ENCODE measurements at places on chromosomes 7 and 10.

DNA sequence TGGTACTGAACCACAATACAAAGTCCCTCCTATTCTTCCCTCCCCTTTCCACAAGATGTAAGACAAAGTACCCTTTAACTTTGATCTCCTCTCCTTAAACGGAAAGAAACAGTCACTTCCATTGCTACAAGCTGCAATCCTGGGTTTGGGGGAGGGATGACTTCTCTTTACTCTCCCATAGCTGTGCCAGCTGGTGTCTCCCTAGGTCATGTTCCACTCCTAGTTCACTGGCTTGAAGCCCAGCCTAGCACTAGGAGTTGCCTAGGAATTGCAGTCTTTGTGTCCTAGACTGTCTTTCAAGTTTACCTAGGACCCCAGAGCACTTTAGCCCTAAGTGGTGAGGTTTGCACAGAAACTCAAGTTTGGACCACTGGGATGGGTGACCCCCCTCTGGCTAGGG, 311.1 kb downstream of the HPSE2 start:
- no peak for DNase-seq

DNA sequence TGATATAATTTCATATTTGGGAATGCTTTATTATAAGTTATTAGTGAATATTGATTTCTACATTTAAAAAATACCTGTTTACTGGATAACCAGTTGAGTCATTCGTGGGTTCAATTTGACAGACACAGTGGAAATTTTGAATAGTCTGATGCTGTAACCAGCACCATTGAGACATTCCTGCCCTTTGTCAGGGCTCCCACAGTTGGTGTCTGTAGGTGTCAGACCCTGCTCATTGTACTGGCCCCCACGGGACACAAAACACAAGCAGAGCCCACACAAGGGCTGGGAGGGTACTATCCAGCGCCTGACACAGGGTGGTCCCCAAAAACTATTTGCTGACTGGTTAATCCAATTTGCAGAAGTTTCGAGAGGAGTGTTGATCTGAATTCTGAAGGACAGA, 35.9 kb downstream of the EEPD1 start:
- DNase-seq = no peak

- DNase-seq = no peak
These were observed 51.0 kb downstream of the PTTG1IP2 start for GRCh38 chr7:90520484-90520883.

DNA sequence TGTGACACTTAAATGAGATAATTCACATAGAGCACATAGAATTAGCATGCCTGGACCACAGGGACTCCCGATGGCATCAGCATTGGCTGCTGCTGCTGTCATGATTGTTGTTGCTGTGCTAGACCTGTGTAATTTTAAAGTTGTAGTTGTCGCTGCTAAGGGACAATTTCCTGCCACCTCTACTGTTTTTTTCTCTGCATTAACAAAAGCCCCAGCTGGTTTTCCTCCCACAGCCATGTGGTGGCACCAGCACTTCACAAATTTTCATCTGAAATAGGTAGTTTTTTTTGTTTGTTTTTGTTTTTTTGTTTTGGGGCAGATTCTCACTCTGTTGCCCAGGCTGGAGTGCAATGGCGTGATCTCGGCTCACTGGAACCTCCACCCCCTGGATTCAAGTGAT, 25.4 kb upstream of the PRXL2A start:
- DNase-seq = no peak

DNA sequence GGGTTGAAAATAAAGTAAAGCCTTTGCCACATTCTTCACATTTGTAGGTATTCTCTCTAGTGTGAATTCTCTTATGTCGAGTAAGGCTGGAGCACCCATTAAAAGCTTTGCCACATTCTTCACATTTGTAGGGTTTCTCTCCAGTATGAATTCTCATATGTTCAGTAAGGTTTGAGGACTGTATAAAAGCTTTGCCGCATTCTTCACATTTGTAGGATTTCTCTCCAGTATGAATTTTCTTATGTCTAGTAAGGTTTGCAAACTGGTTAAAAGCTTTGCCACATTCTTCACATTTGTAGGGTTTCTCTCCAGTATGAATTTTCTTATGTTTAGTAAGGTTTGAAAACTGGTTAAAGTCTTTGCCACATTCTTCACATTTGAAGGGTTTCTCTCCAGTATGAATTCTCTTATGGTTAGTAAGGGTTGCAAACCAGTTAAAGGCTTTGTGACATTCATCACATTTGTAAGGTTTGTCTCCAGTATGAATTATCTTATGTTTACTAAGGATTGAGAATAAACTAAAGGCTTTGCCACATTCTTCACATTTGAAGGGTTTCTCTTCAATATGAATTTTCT, 41.4 kb downstream of the ZNF680 start:
- no peak for DNase-seq

DNA sequence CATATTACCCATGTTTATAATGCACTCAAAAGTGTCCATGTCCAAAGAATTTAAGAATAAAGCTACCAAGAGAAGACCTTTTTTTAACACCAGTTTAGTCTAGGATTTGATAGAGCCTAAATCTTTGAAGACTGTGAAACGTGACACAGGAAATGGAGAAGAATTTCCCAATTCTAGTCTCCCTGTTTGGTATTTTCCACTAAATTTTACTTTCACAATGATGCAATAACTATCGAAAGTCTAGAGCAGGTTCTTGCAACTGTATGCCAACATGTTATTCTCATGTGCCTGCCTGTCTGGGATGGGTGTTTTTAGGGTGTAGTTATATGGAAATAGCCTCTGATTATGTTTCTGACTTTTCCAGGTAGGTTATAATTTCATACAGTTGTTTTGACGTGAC, 6.9 kb upstream of the MXI1 start:
- no peak for DNase-seq

- no peak for DNase-seq
These were observed 20.9 kb downstream of the MORN4 start for GRCh38 chr10:97612386-97612785.

DNA sequence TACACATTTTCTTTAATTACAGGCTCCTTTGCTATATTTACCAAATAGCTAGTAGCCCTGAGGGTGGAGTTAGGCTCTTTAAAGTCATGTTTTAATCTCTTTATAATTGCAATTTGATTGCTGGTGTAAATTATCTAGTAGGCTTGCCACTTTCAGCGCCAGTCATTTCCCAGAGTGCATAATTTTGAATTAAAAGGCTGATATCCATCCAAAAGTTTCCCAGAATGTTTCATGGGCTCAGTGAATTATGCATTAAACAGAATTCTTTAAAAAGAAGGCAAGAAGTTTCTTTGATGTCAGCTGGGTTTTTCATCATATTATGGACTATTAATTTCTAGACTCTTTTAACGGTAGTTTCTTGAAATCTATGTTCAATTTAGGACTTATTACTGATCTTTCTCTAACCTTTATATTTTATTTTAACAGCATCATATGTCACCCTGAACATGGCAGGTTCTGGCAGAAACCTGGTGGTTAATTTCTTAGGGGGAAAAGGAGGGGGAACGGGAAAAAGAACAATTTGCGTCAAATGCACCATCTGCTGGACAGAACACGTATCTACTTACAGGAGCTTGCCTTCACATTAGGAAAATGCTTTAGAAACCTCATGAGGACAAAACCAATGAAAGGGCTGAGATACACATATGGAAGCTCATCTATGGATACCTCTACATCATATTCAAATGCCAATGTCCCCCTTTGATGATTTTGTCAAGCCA, 171.1 kb downstream of the GRM3 start:
- DNase-seq = no peak

- no peak for DNase-seq
These were observed 12.4 kb upstream of the OR2A5 start for GRCh38 chr7:144036302-144036885.

GRCh38 chr10:76405922-76406321, 974.5 kb downstream of the LRMDA start:
- DNase-seq = no peak

GRCh38 chr7:69334701-69335100, 263.6 kb upstream of the AUTS2 start:
- no peak for DNase-seq

GRCh38 chr10:87054373-87055295, 34.5 kb downstream of the FAM25A start:
- no peak for DNase-seq

GRCh38 chr7:18702071-18702829, 206.7 kb downstream of the HDAC9 start:
- no peak for DNase-seq

- DNase-seq = no peak
These were observed 33.6 kb downstream of the ZEB1 start for GRCh38 chr10:31352436-31353226.

- DNase-seq = no peak
These were observed 351.9 kb upstream of the NPVF start for GRCh38 chr7:25580141-25580540.

DNA sequence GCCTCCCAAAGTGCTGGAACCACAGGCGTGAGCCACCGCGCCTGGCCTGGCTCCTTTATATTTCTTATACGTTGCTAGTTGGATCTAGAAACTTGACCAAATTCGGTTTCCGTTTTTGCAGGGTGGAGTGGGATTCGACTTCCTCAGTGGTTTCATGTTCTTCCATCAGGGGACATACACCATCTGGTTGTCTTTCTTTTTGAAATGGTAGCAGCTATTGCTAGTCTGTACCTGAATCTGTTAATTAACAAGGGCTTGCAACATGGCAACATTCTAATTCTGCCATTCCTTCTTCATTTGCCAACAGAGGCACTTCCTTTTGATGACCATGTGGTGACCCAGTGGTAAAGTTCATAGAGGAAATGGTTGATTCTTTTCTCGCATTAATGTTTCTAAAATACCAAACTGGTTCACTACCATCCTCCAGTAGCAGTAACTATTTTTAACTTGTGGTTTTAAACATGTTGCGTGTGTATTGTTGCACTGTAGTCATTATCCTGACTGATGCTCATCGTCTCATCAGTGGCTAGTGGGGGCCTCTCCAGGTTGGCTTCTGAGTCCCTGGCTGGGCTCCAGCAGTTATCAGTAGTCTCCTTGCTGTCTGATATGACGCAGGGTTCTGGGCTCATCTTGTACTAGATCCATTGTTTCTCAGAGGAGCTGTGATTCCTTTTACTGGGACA, 159.2 kb downstream of the RGS10 start:
- no peak for DNase-seq

DNA sequence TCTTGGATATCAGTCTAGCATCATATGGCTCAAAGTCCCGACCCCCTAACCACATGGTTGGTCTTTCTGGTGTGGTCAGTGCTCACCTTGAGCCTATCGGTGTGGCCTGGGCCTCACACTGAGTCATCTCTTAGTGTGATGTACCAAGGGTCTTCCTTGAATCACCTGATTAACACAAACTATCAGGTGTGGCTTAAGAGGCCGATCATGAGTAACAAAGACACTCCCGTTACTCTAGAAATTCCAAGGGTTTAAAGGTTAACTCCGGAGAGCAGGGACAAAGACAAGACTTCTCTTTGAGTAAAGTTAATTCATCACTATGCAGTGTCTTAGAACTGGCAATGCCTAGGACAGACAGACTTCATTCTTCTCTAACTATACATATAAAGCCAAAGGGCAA, 52.3 kb upstream of the ARMC3 start:
- DNase-seq = no peak

DNA sequence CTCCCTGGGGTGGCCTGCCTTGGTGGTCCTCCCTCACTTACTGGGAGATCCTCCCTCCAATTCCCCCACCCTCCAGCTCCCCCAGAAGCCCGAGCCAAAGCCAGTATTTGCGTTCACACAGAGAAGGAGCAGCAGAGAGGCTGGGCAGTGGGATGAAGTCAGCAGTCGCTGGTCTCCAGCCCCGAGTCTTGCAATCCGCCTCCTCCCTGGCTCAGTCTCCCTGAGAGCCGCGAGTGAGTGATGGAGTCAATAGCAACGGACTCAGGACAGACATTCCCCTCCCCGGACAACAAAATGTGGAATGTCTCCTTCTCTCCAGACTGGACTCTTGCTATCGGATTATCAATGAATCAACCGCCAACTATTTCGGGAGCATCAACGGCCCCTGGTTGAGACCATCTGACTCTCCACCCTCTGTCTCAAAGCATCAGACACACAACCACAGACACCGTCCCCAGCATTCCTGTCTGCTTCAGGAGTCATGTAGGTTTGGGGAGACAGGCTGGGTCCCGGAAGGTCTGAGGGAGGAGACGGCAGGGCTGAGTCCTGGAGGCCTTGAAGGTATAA, 178.4 kb downstream of the SH3PXD2A start:
- DNase-seq = peak; percentile 92

GRCh38 chr7:47741984-47742383, 160.1 kb upstream of the TNS3 start:
- DNase-seq = no peak

DNA sequence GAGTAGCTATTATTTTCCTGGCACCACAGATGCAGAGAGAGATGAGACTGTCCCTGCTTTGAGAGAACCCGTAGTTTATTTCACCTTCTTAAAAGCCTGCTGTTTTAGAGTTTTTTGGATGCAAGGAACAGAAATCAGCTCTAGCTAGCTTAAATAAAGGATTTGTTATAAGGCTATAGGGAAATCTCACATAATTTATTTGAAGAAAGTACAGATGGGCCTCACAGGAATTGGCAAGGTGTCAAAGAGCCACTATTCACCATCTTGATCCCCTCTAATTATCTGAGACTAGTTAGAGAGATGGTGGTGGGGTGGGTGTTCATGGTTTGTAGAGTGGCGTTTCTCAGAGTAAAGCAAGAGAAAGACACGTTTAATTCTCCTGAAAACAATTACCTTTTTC, 7.3 kb downstream of the KMT2E start:
- DNase-seq = no peak

- no peak for DNase-seq
These were observed 105.0 kb downstream of the FAM53B start for GRCh38 chr10:124639206-124639605.

DNA sequence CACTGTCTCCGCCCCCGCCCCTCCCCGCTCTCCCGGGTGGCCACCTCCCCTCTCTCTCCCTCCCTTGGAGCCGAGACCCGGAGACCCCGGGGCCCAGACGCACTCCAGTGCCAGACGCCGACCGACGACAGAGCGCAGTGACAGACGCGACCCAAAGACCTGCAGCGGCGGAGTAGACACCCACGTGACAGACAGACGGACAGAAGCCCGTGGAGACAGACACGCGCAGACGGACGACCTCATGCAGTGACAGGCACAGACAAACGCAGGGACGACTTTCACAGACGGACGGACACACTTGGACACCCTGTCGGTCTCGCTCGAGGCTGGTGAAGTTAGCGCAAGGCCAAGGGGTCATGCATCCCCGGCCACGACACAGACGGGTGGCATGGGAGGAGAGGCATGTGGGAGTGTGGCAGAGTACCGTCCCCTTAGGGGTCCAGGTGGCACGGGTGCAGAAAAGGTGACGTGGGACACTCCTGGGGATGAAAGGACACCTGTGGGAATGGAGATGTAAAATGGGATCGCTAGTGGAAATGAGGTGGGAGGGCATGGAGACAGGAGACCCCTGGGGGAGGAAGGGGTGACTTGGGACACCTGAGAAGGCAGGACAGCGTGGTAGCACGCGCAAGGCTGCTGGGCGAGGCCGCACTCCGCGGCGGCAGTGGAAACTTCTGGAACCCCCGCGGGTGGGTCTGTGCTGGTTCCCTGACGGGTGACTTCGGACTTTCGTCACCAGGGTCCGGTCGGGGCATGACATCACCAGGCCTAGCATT, 456 bp upstream of the ACHE start:
- DNase-seq = no peak

DNA sequence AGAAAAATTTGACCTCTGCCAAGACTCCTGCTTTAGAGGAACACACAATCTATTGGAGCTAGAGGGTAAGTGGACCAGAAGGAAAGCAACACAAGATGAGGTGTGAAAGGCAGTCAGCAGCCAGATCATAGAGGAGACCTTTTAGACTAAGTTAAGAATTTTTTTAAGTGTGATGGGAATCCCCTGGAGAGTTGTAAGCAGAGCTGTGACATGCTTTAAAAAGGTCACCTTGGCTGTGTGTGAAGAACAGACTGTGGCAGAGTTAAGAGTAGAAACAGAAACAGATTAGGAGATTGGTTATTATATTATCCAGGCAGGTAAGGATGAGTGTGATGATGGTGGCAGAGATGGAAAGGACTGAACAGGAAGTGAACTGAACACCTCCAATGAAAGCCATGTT, 23.5 kb downstream of the CPEB3 start:
- DNase-seq = no peak

Measured in suprapubic skin (tissue), 4 donors.